Muscle of back (tissue), 13 donors: ENCODE measurements at places on chromosomes 12 and 14.
A peak's percentile ranks its signal among the peaks of the same experiment; 100 is the strongest.

DNA sequence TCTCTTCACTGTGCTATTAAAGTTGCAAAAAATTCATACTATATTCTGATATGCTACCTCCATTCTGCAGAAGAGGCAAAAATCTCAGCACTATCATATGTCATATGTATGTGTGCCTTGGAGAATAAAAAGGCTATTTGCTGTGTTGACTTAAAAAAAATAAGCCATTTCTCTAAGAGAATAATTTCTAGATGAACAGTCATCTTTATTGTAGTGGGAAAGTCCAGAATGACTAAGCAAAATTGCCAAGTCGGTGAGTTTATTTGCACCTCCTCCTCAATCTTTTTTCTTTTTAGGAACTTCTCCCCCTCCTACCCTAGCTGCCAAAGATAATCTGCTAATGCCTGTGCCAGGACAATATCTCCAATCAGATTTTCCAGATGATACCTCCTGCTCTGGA lies 353.8 kb upstream of the FAR2 start:
- peak; percentile 5 for DNase-seq

- DNase-seq = no peak
Measured at GRCh38 chr14:100737526-100737925, 10.8 kb downstream of the DLK1 start.

DNA sequence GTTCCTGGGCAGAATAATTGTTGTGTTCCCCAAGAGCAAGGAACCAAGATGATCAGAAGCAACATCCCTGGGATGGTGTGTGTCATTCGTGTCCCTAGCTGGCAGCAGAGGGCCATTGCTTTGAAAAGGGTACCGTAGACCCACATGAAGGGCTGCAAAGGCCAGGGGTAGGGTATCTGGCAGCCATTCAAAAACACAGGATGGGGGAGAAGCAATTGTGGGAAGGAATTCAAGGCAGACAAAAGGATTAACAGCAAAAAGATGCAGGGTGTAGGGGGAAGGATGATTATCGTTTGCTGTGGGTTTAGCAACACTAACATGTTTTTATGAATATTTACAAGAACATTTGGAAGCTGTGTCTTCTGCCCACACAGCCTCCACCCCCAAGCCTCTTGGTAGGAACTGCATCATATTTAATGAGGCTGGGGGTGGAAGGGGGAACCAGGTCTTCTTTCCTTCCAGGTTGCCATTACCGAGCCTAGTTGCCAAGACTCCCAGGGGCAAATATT lies 169.0 kb upstream of the G2E3 start:
- DNase-seq = no peak

- DNase-seq = no peak
Measured at GRCh38 chr12:3086729-3087323, 9.6 kb downstream of the TSPAN9 start.

DNA sequence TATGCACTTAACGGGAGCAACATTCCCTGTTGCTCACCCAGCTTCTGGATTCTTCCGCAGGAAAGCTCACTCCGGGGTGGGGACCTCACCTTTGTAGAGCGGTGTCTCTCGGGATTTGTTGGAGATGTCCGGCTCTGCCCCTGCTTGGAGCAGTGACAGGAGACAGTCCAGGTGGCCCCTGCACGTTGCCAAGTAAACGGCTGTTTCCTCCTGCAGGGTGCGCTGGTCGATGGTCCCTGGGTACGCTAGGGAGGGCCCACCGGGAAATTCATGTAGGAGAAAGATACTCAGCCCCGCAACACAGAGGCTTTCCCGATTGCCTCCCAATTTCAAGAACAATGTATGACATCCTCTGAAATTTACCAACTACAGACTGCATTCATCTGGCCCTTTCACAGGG lies 23.1 kb downstream of the ASB2 start:
- no peak for DNase-seq

- peak; percentile 86 for DNase-seq
Measured at GRCh38 chr12:2284321-2284813, 231.6 kb downstream of the CACNA1C start.

DNA sequence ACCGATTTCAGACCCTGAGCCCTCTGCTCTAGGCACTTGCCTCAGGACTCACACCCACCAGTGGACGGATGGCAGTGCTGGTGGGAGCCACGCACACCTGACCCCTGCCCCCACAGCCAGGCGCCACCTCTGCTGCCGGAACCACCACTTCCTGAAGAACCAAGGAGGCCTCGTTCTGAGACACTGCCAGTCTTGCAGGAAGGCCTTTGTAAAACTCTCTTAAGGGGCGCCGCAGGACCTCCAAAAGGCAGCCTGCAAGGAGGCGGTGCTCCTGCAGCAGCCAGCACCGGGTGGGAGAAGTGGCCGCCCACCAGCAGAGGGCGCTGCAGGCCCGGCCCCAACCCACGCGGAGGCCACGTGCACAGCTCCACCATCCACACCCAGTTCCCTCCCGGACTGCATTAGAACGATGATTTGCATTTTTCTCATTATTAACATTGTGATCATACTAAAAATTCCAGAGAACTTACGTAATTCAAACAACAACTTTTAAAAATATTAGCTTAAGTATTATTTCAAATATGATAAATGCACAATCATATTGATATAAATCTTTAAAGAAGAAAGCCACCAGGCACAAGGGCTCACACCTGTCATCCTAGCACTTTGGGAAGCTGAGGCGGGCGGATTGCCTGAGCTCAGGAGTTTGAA lies 12.8 kb downstream of the STX2 start:
- DNase-seq = no peak

- peak; percentile 81 for DNase-seq
Measured at GRCh38 chr12:1576410-1577241, 17.8 kb downstream of the FBXL14 start.

DNA sequence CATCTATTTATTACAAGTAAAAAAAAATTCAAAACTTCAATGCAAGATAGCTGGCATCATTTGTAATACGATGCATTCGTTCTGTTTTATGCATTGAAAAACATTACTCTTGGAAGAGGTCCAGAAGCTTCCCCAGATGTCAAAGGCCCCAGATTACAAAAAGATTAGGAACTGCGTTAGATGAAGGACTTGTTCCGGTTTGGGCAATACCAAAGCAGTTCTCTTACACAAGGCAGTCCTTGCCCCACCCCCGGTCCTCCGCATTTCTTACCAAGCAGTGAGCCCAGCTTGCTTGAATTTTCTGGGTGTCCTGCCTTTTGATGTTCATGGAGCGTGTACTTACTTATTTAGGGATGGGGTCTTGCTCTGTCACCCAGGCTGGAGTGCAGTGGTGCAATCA lies 4.8 kb upstream of the HVCN1 start:
- DNase-seq = no peak

DNA sequence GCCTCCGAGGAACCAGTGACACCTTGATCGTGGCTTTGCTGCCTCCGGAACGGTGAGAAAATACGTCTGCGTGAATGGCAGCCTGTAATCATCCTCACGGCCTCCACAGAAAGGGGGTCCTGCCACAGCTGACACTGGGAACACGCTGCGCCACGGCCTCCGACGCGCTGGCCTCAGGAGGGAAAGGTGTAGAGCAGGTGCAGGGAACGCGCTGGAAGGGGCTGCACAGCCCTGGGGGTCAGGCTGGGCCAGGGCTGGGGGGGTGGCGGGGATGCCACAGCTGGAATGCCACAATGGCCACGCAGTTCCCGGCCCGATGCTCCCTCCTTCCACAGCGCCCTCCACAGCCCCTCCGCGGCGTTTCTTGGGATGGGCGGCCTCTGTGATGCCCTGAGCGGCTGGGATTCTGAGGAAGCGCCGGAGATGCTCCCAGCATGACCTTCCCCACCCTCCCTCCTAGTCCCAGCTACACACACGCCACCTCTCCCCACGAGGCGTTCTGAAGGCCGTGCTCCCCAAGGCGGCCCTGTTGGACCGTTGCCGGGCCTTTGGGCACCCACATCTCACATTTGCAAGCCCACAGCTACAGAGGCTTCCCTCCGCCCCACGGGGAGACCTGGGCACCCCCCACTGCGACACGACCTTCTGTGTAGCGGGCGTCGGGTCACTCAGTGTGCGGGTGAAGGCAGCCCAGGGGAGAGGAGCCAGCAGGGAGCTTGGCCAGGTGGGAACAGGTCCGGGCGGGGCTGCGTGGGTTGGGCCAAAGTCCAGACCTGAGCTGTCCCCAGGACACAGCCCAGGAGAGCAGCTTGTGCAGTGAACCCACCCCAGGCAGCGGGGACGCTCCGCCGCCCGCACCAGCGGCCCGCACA lies 31.8 kb upstream of the GALNT9 start:
- no peak for DNase-seq

GRCh38 chr12:79055926-79056674 lies 191.5 kb downstream of the SYT1 start:
- DNase-seq = peak; percentile 18

DNA sequence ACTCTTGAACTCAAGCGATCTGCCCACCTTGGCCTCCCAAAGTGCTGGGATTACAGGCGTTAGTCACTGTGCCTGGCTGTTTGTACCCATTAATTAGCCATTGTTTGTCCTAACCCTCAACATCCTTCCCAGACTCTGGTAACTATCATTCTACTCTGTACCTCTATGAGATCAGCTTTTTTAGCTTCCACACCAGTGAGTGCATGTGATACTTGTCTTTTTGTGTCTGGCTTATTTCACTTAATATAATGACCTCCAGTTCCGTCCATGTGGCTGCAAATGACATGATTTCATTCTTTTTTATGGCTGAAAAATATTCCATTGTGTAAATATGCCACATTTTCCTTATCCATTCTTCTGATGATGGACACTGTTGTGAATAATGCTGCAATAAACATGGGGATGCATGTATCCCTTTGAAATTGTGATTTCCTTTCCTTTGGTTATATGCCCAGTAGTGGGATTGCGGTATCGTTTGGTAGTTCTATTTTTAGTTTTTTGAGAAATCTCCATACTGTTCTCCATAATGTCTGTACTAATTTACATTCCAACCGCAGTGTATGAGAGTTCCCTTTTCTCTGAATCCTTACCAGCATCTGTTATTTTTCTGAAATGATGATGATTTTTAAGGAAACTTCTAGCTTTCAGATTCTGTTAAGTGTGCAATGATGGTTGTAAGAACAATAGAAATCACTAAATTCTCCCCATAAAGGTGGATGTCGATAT lies 6.7 kb upstream of the PPP4R3A start:
- DNase-seq = no peak

DNA sequence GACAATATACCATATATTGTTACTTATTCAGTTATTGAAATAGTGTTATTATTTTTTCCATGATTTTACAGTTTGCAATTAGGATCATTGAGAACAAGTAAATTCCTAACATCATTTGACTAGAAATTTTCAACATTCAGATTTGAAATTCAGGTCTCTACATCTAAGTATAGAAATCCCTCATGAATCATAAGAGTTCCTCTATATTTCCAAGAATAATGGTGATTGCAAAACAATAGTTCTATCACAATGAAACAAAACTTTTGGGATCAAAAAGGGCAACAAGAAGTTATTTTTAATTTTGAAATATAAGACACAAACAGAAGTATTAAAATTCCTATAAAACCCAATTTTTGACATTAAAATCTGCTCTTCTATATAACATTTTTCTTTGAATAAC lies 10.8 kb downstream of the CLEC1A start:
- DNase-seq = no peak

- DNase-seq = no peak
Measured at GRCh38 chr12:105083031-105083430, 1.2 kb downstream of the ALDH1L2 start.

DNA sequence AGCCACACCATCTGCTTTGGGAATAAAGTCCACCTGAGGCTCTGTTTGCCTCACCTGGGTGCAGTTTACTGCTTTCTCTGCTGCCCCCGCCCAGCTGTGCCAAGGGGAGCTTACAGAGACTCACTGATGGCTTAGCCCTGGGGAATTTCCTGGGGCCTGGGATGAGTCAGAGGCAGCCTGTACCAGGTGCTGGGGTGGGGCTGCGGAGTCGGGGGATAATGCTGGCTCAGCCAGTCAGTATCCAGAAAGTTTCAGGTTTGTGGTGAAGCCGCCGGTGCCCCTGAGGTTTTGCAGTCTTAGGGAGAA lies 22.3 kb downstream of the PLEKHG3 start:
- DNase-seq = no peak

GRCh38 chr12:46771268-46771827 lies 54.4 kb downstream of the SLC38A4 start:
- no peak for DNase-seq

- no peak for DNase-seq
Measured at GRCh38 chr12:128554546-128555304, 269.0 kb downstream of the SLC15A4 start.

DNA sequence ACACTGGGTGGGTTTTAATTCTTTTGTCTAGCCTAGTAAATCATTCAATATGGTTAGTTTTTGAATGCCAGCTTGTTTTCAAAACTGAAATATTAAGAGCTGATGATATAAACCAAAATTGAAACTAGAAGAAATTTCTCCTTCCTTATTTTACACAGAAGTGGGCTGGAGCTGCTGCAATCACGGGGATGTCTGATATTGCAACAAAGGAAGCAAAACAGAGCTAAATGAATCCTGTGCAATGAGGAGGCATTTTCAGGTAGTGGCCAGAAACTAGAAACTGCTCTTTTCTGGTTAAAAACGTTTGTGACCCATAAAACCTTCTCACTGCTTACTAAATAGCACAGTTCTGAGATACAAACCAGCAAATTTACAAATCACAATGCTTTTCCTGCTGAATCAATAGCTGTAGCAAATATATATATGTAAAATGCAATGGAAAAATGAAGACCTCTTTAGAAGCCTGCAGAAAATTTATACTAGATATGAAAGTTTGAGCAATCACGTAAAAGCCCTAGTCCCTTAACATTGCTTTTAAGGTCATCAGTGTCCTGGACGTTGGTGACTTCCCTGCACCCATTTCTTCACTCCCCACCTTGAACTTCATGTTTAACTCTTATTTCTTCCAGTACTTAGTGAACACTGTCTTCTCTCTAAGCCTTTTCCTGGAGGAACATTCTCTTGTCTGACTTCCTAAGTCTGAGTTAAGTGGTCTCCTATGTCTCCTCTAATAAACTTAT lies 15.9 kb upstream of the LRRK2 start:
- DNase-seq = no peak

DNA sequence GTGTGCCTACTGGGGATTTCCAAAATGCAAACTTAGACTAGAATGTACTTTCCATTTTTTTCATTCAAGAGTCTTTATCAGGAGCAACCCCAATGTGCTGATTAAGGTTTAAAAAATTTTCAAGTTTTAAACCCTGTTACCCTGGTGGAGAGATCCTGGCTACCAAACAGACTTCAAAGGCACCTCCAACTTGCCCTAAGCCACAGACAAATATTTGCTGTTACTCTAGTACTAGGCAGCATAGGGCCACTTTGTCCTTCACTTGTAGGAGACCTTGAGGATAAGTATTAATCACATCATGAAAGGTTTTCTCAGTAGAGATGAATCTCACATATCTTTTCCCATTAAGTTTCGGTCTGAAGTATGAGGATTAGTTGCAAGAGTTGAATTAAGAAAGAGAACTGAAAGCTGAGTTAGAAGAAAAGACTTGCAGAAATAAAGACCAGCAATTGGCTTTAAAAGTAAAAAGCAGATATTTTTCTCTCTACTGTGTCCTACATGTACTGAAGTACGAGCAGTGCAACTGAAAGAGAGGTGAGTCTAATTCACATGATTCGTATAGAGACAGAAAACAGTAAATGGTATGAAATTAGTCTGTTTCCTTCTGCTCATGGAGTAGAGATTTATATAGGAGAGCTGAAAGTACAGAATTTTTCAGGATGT lies 28.3 kb downstream of the NTN4 start:
- DNase-seq = no peak
